ENCODE measurements at places on chromosomes 3 and 15.

GRCh38 chr3:63353383-63353782 lies 75.3 kb downstream of the SYNPR start:
- DNase-seq = no peak

DNA sequence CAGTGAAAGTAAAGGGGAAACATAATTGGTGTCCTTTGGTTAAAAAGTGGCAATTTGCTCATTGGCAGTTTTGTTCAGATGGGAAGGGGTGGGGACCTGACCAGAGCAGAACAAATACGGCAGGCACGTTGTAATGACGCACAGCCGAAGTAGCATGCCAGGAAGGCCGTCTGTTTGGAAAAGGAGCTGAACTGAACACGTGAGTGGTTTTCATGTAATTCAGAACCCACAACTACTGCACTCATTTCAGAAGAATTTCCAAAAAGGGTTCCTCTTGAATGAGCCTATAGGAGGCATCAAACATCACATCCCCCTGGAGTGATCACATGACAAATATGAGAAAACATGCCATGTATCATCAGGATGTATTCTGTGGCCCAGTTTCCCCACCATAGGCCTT lies 42.9 kb upstream of the LMCD1 start:
- DNase-seq = no peak

- DNase-seq = no peak
These were observed 70.5 kb upstream of the BOC start for GRCh38 chr3:113140876-113141275.

DNA sequence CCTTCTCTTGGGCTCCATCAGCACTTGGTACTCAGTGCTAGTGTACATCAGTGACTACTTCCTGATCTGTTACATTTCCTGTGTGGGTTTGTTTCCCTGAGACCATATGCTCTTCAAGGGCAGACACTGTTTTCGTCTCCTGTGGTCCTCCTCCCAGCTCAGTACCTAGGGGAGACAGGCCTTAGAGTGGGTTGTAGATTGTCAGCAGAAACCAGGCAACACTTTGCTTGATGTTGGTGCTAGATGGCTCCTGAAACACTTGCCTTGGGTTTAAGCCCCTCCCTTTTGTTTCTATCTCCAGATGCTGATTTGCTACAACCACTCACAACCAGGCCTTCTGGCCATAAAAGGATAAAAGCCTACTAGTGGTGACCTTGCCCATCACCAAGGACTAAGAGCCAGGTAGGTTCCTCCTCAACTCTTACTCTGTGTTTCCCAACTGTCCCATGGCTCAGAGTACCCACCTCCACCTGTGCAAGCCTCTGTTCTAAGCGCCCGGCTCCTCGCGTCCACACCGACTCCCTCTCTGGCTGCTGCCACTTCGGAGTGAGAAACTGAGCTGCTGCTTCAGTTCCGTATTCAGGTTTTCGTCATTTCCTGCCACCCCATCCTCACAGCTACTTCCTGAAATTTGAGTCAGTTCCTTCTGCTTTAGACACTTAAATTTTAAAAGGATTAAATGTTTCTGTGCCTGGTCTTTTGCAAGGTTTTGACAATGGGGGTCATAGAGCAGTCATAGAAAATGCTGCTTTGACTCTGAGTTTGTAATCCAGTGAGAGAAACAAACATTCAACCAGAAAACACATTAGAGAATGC lies at the start of gene HCLS1:
HCLS1 (minus strand) TSS at position 548 of the 816 bp plus-strand sequence. CDS start 2,556 bp downstream, outside the sequence.
- DNase-seq = no peak

- no peak for DNase-seq
These were observed 268.7 kb upstream of the ARRDC4 start for GRCh38 chr15:97691799-97692198.

- no peak for DNase-seq
These were observed 7.3 kb downstream of the PRKCD start for GRCh38 chr3:53168175-53168923.

DNA sequence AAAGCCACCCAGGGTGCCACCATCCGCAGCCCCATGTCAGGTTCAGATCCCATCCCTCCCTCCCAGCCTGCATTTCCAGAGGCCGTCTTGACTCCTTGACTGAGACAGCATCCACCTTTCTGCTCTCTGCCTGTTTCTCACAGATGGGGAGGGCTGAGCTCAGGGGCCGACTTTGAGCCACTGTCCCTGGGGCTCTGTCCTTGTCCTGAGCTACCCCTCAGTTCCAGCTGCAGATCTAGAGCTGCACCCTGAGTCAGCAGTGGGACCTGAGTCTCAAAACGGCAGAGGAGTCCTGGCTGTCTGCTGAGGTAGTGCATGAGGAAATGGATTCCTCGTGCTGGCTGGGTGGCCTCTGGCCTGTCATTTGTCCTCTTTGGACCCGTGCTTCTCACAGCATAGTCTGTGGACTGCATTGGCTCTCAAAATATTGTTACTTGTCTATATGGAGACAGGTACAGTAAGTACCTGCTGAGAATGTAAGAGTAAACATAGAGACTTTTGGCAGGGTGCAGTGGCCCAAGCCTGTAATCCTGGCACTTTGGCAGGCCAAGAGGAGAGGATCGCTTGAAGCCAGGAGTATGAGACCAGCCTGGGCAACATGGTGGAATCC lies 22.3 kb downstream of the RPLP1 start:
- DNase-seq = no peak

DNA sequence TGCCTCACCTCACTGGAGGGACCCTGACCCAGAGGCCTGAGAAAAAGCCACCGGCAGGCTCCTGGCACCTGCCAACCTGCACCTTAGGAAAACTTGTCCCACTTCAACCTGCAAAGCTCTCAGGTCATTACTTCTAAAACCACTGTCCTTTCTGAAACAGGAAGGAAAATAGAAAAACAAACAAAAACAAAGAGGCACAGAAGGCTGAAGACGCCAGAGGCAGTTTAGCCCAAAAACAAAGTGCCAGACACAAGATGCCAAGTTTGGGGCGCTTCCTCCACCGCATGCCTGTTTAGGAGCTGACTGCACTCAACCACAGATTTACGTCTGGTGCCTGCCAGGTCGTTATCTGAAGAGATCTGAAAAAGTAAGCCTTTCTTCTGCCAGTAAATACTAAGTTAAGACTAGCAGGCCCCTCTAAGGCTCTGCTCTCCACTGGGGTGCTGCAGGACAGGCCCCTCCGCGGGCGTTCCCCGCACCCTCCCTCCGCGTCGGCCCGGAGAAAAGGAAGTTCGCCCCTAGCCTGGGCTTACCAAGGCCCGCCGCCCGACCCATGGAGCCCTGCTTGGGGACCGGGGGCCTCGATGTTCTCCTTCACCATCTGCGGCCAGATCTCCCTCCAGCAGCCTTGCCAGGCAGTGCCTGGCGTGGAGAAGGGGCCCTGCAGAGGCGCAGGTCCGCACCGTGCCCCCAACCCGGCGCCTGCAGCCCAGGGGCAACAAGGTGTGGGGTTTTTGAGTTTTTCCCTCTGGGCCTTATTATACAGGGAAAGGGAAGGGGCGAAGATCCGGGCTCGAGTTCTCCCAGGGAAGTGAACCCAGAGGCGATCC lies 1.3 kb downstream of the GOLGA8A start:
- no peak for DNase-seq

DNA sequence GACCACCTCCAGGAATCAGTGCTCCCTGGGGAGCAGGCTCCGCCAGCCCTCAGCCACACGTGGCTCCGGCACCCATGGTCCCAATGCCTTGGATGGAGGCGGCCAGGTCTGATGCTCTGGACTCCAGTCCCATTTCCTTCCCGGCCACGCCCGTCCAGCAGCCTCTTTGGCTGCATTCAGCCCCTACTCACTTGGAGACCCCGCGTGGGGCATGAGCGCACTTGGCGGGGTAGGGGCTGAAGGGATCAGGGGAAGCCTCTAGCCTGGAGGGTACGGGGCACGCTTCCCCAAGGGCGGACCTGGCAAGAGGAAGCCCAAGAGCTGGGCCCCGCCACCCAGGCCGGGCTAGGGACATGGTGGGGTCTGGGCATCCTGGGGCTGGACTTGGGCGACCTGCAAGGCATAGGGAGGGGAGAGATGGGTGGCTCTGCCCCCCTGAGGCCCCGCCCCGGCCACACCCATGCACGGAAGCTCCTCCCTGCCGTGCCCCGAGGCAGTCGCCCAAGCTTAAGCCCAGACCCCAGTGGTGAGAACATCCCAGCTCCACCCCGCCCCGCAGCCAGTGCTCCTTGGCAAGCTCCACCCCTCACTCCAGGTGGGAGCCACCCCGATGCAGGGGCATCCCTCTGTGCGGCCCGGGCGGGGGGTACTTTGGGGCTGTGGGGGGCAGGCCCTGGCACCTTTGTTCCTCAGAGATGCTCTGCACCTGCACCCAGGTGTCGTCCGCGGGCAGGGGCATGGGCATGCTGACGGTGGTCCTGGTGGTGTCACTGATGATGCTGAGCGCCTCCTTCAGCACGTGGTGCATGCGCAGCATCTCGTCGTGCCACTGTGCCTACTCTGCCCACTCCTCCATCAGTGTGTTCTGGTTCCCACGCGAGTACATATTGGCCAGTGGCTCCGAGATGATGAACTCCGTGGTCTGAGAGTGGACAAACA lies 163.5 kb downstream of the GOLGA6L4 start:
- DNase-seq = no peak

- DNase-seq = peak; percentile 8
These were observed 156.5 kb downstream of the CADPS start for GRCh38 chr3:62718515-62719320.

Measured in NCI-H2081 (cell line).